Tibial nerve (tissue), 4 donors: ENCODE measurements at places on chromosomes 3 and 15. TPM values are rescaled to one million over a fixed set of nuclear protein-coding genes. Genes with fewer than 3 reads are reported as not detected.

DNA sequence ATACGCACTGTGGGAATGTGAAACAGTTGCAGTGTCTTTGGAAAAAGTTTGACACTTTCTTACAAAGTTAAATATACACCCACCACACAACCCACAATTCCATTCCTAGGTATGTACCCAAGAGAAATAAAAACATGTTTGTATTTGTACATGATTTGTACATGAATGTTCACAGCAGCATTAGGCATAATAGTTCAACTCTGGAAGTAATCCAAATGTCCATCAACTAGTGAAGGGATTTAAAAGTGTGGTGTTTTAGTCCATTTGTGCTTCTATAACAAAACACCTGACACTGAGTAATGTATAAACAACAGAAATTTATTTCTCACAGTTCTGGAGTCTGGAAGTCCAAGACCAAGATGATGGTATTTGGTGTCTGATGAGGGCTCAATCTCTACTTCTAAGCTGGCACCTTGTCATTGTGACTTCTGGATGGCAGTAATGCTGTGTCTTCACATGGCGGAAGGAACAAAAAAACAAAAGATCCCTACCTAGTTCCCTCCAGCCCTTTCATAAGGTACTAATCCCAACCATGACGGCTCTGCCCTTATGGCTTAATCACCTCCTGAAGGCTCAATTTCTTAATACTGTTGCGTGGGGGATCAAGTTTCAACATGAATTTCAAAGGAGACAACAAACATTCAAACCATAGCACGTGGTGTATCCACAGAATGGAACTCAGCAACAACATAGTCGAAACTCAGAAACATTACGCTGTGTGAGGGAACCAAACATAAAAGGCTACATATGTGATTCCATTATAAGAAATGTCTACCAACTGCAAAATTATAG, 120.5 kb downstream of the AQP9 start:
- no peaks in the 10 kb centered on the region for H3K36me3 ChIP-seq
- H3K4me3 ChIP-seq: no peak overlapping the region
- DNase-seq: no peak
- H3K27me3 ChIP-seq: no peaks in the 10 kb centered on the region
- no peak overlapping the region for H3K27ac ChIP-seq

ACAN gene
- total RNA-seq: 11.4 TPM

PTX3 gene
- 9.0 TPM for total RNA-seq

ABCC5 gene
- 61.2 TPM for total RNA-seq

- no peak for DNase-seq
- H3K36me3 ChIP-seq: no peaks in the 10 kb centered on the region
- no peak overlapping the region for H3K4me3 ChIP-seq
Measured at GRCh38 chr3:138451595-138452162, 17.3 kb downstream of the ESYT3 start.

DNA sequence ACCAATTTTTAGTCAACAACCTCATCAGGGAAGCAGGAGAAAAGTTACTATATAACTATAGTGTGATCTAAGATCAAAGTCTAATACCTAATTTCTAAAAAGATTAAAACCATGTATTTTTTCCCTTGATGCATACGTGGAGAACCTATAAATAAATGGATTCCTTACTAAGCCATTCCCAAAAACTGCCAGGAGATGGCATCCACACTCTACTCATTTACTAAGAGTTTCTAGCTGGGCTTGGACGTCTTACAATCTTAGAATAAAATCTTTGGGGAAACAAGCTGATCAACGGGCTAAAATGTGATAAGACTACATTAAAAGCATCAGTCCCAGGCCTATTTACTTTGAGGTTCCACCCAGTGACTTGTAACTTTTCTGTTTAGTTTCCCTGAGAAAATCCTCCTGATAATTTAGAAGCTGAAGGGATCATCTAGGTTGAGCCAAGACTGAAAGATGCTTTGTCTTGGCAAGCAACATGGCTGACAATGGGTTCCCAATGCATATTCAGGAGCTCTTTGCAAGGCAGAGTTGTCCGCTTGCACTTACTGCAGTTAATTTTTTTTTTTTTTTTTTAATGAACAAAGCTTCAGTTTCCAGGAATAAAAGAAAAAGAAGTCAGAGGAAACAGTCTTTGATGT, 85.5 kb upstream of the FGF12 start:
- H3K4me3 ChIP-seq: no peak overlapping the region
- DNase-seq: no peak
- H3K4me1 ChIP-seq: no peaks in the 10 kb centered on the region
- no peaks in the 10 kb centered on the region for H3K27me3 ChIP-seq

BCL2A1 gene
- total RNA-seq: 1.3 TPM

- no peak overlapping the region for H3K27ac ChIP-seq
- DNase-seq: no peak
- no peak overlapping the region for H3K4me3 ChIP-seq
- no peaks in the 10 kb centered on the region for H3K36me3 ChIP-seq
- H3K4me1 ChIP-seq: no peaks in the 10 kb centered on the region
- no peaks in the 10 kb centered on the region for H3K27me3 ChIP-seq
Measured at GRCh38 chr3:78022232-78022631, 982.3 kb downstream of the ROBO2 start.
